ENCODE measurements at places on chromosomes 7 and 10. TPM values are rescaled to one million over a fixed set of nuclear protein-coding genes. Genes with fewer than 3 reads are reported as not detected.

DNA sequence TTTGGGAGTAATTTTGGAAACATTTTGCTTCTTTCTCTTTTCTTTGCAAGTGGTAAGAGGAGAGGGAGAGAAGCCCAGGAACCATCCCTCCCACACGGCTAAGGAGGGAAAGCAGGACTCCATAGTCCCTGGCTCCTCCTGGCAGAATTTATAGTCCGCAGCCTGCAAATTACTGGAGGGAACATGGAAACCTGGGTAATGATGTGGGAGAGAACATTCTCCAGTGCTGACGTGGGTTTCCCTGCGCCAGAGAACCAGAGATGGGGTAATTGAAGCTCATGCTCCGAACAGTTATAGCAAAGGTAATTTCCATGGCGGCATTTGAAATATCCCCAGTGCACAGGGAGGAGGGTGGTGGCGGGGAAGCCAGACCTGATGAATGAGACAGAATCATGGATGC lies 320.4 kb downstream of the RPS24 start:
- peak; percentile 25 for DNase-seq

DNA sequence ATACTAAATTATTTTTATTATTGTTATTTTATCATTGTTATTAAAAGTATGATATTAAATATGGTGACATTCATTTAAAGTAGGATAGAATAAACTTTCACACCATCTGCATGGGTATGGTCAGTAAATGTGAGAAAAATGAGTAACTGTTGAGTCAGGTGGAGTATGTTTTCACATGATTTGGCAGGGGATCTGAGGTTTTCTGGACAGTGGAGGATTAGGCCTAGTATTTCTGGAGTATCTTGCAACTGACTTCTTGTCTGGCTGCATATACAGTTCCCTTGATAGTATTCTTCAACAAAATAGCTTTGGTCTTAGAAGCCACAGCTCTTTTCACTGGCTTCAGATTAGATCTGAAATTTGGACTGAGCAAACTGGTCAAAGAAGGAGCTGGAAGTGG lies 54.5 kb downstream of the GBF1 start:
- DNase-seq, result no peak

- peak; percentile 83 for DNase-seq
Observed at GRCh38 chr10:73920089-73920488, 9.2 kb downstream of the PLAU start.

DNA sequence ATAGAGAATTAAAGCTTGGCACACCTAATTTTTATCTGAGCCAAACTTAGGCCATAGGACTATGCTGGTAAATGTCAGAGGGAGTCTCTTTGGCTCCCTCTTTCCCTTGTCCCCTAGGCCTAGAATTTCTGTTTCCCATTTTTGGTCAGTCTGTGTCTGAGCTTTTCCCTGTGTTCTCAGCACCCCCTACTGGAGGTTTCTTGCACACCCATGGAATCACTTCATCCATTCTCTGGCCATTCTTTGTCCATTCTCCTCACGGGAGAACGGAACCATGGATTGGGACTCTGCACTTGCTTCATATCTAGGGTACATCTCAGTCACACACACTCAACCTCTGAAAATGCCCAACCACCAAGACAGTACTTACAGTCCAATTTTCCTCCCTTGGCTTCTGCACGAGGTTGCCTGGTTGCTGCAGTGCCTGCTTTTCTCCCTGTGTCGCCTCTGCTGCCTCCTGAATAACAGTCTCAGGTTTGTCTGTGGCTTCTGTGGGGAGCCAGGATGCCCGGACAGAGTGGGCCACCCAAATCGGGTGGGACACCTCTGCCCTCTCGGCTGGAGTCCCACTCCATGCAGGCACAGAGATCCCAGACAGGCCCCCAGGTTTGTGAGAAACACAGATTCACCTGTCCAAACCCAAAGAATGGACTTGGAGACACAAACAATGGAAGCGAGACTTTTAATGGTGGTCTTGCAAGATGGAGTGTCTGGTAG lies 35.1 kb upstream of the DNAH11 start:
- DNase-seq, result peak; percentile 57

Gene MOGAT3
- not detected for total RNA-seq

Gene SCART1
- total RNA-seq, result 4.7 TPM

Data from sigmoid colon (tissue), 7 donors.